Inflammatory macrophage treated with lipopolysaccharide for 1 hour (primary cell): ENCODE measurements at places on chromosomes 16 and 17.
A peak's percentile ranks its signal among the peaks of the same experiment; 100 is the strongest.

- DNase-seq: no peak
Measured at GRCh38 chr16:1914084-1914608, 4.1 kb downstream of the HS3ST6 start.

GRCh38 chr17:29577001-29577370 lies 8.5 kb downstream of the TP53I13 start:
- no peak for DNase-seq

DNA sequence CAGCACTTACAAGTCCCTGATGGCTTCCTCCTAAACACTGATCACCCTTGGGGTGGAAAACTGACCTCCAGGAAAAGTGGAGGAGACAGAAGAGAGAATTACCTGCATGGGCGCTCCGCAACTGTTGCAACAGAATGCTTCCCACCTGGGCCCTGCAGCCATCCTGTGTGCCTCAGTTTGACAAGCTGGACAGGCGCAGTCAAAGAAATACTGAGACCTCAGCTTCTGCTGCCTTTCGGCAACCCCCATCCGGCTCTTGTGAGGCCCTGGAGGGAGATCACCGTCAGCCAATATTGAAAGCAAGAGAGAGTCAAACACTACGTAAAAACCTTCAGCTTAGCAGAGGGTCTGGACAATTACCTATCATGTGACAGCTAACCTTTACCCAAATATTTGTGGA lies 24.8 kb downstream of the SERPINF1 start:
- DNase-seq: no peak

DNA sequence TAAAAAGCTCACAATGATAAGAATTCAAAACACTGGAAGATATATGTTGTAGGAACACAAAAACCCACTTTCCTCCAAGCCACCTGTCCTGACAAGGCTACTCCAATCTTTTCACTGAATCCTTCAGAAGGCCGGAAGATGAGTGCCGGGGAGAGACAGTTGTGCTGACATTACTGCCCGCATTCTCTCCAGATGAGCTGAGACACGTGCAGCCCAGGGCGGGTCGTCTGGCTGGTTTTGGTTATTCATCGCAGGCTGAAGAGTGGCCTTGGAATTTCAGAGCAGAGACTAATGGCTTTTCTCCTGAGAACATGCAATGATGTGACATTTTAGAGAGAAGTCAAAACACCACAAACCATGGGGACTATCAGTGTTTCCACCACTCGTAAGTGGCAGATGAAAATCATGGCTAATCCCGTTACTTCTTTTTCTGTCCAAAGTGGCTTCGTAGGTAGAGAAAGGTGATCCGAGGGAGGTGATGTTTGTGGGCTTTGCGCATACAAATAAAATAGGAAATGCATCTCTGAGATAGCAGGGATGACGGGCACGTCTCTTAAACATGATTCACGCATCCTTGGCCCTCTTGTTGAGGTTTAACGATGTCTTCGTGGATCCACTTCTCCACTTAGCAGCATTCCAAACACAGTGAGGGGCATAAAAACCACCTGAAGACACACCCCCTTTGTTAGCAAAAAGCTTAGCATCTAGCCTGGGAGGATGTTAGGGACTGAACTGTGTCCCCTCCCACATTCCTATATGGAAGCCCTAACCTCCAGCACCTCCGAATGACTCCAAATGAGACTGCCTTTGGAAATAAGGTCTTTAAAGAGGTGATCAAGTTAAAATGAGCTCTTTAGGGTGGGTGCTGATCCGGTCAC lies 134.0 kb downstream of the IRX3 start:
- no peak for DNase-seq

DNA sequence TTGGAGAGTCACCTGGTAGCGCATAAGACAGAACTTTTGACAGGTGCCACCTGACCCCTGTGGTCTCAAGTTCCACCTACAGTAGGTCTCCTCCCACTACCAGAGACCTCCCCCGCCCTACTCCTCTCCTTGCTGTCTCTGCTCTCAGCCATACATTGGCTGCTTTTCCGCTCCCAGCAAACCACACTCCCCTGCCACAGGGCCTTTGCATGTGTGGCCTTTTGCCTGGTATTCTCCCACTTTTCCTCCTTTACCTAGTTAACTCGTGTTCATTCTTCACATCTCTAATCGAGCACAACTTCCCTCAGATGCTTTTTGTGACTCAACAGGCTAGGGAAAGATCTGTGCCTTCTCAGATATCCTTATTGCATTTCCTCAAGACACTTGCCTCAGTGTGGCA lies 218.3 kb upstream of the EEF2KMT start:
- DNase-seq: no peak

GRCh38 chr17:54102246-54102645 lies 279.5 kb downstream of the KIF2B start:
- no peak for DNase-seq

DNA sequence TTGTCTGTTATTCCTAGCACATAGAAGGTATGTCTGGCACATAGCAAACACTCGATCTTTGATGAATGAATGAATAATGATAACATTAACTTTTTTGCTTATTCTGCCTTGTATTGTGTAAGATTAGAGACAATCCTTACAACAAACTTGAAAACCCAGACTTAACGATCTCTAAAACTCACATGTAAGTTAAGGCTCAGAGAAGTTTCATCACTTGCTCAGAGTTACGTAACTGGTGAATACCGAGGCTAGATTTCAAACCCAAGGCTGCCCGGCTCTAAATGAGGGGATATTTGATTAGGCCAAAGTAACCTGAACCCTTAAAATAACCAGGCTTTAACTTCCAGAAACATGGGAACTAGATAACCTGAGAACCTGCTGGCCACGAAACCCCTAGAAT lies 22.3 kb downstream of the CAPNS2 start:
- DNase-seq: peak; percentile 24

DNA sequence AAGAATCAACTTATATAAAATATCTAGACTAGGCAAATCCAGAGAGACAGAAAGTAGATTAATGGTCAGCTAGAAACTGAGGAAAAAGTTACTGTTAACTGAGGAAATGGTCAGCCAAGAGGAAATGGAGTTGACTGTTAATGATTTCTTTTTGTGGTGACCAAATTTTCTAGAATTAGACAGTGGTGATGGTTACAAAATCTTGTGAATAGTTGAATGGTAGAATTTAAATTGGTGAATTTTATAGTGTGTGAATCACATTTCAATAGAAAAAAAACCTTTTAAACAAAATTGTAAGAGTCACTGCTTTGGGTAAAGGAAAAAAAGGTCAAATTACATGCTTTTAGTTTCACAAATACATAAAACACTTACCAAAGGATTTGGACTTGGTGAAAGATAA lies 30.0 kb downstream of the APPBP2 start:
- DNase-seq: no peak

GRCh38 chr17:72719578-72720493 lies 372.7 kb downstream of the SLC39A11 start:
- no peak for DNase-seq

DNA sequence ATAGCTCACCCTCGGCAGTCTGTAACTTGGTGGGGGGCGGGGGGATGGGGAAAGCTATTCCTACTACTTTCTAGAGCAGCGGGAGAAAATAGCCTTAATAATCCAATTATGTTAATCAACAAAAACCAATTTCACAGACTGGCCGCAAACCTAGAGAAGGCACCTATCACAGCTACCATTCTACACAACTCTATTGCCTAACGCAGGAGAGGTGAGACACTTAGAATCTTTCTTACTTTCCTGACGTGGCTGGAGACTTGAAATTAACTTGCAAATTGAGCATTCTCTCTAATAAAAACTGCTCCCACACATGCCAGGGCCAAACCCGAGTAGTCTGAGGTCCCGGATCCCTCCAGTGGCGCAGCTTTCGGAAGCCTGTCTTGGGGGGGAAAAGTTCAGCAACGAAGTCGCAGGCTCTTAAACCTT lies 794 bp downstream of the SMG6 start:
- no peak for DNase-seq

DNA sequence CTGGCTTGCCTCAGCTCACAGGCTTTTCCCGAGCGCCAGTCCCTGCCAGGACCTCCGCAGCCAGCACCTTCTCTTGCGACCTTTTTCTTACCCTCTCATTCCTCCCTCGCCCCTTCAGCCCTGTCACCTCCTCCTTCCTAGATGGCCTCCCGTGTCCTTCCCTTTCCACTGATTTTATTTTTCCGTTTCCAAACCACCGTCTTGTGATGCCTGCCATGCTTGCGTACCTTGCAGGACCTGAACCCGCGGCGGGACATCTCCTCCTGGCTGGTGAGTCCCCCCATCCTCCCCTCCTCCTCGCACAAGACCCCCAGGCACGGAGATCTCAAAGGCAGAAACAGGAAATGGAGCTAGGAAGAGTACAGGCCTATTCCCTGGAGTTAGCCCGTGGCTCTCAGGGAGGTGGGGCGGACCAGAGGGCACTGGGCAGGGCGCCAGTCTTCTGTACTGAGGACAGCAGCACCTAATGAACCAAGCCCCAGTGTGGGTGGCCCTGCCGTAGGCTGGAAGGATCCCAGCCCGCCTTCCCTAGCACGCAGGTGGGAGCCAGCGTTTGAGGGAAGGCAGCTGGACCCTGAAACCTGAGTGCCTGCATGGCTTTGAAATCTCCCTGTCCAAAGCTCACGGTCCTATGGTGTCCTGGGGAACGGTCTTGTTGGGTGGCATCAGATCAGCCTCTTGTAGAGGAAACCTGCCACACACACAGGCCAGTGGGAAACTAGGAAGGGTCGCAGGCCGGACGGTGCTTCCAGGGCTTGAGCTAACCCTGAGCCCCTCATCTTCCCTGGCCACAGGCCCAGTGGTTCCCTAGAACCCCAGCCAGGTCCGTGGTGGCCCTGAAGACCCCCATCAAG lies 612 bp downstream of the CISD3 start:
- no peak for DNase-seq

DNA sequence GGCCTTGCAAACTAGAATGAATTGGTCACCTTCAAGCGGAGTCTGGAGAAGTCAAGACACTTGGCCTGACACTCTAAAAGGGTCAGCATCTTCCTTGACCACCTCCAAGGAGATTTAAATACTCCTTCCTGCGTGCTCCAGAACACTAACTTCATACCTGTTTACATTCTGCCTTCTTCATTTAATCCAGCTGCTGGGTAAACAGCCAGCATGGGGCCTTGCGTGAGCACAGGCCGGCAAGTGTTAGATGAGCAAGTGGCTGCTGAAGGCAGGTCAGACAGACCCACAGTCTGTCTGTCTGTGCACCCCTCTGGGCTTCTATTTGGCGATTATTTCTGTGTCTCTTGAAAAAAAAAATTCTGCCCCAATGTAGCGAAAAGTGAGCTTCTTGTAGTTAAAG lies 153.8 kb downstream of the MSI2 start:
- DNase-seq: no peak

GRCh38 chr17:28518578-28518977 lies 12.4 kb downstream of the FOXN1 start:
- DNase-seq: no peak

DNA sequence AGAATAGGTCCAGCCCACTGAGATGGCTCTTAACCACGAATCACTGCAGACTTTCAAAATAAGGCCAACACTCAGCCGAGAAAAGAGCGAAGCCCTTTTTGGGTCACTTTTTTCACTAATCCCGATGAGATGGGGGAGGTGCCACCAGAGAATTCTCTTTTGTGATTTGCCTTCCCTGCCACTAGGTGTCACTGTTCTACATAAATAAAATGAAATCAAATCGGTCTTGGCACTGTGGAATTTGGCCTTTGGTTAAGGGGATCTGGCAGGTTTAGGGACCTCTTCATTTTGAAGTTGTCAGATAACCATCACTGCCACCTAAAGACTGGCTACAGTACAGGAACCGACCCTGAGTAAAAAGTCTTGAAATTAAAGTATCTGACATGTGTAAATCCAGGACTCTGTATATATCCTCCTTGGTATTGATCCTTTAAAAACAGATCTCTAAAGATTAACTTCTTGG lies 147.0 kb downstream of the HS3ST4 start:
- peak; percentile 62 for DNase-seq

GRCh38 chr16:46932802-46933201 lies 40.7 kb downstream of the DNAJA2 start:
- no peak for DNase-seq

GRCh38 chr17:1942066-1942365 lies 83.1 kb downstream of the RTN4RL1 start:
- no peak for DNase-seq

DNA sequence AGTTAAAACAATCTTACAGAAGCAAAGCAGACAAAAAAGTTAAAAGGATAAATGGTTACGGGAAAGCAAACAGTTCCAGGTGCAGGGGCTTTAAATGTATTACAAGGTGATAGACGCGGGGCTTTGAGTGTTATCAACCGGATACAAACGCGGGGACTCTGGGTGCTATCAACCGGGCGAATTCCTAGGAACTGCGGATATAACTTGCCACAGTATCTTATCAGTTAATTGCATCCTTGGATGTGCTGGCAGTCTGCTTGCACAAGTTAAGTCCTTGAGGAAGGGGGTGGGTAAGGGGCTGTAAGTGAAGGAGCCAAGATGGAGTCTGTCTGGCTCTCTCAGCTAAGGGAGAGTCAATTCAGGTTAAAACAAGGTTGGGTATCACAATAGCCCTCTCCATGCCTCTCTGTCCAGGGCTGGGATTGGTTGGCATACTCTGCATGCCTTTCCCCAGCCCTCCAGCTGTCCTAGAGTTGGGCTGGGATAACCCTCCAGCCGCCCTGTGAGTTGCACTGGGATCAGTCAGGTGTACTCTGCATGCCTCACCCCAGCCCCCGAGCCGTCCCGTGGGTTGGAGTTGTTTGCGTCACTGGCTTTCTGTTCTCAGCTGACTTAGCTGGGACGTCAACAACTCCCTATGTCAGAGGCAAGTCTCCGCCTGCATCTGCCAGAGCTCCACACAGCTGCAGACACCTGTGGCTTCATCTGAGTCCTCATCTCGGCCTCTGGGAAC lies 40.9 kb downstream of the TMEM235 start:
- DNase-seq: peak; percentile 30

DNA sequence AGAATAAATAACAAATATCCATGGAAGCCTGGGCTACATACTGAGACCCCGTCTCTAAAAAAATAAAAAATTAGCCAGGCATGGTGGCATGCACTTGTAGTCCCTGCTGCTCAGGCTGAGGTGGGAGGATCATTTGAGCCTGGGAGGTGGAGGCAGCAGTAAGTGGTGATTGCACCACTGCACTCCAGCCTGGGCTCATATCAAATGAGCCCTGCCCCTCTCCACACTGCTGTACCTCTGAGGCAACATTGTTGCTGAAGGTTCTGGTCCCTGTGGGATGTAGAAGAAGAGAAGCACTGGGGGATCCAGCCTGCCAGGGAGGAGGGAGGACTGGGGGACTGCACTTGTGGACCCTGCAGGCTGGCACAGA lies 11.4 kb upstream of the ARHGAP23 start:
- DNase-seq: no peak

DNA sequence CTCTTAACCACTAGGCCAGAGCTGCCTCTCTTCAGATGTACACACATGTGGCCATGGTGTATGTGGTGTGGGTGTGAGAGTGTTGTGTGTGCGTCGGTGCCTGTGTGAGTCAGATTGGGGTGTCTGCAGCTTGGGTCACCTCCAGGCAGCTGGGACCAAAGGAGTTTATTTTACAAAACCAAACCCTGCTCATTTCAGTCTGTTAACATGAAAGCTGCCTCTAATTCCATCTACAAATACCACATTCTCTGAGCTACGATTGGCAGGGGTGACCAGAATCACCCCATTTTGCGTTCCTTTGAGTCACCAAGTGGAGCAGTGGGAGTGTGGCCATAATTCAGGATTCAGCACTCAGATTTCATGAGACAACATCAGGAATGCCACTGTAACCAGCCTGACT lies 105.3 kb downstream of the IRX5 start:
- no peak for DNase-seq

- DNase-seq: no peak
Measured at GRCh38 chr16:2084895-2085625, 37.3 kb downstream of the TSC2 start.
